ENCODE measurements at places on chromosomes 4 and X. TPM values are rescaled to one million over a fixed set of nuclear protein-coding genes. Genes with fewer than 3 reads are reported as not detected.
A peak's percentile ranks its signal among the peaks of the same experiment; 100 is the strongest.

The SLC2A9 gene
- 5.0 TPM for polyA plus RNA-seq

The SLC6A14 gene
- not detected for polyA plus RNA-seq

The GSX2 gene
- not detected for polyA plus RNA-seq

DNA sequence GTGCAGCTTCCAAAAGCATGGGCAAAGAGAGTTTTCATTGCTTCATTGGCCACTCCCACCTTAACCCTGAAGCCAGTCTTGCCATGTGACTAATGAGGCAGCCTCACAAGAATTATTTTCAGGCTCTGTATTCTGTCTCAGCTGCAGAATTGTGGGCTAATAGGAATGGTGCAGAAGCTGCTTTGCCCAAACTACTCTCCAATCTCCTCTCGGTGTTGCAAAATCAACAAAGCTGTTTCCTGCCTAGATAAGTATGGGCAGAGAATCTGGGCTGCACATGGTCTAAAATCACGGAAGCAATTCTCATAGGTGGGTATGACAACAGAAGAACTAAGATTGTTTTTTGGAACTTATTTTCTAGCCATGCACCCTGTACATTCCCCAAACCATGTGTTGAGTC is 31.4 kb downstream of the PPP1R2C start:
- DNase-seq = peak; percentile 47

DNA sequence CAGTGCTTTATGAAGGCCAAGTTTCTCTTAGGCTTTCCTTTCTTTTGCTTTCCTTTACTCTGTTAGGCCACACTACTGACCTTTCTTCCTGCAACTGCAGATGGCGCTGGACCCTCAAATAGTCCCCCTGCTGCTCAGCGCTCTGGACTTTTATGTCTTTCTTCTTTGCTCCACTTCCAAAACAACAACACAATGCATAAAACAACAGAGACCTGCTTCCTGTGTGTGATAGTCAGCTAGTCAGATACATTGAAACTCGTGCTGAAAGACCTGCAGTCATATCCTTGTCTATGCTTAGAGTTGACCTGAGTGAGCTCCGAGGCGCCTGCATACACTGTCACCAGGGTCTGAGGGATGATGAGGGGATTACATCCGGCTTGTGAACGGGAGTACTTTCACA is 108.9 kb upstream of the TEX13D start:
- DNase-seq = no peak

GRCh38 chr4:155220025-155220424 is 11.6 kb downstream of the NPY2R start:
- no peak for DNase-seq

DNA sequence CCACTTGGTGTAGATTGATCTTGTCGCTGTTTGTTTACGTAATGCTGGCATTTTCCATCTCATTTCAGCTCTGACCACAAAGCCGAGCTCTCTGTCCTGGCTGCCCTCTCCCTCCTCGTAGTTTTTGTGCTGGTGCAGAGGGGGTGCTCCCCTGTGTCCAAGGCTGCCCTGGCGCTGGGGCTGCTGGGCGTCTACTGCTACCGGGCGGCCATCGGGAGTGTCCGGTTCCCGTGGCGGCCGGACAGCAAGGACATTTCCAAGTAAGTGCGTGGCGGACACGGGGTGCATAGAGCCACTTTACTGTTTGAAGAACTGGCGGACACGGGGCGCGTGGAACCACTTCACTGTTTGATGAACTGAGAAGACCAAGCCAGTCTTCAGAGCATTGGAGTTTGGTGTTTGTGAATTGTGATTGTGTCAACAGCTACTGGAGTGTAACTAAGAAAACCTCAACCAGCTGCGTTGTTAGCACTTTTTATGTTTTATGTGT is 28.0 kb downstream of the PIGG start:
- no peak for DNase-seq

DNA sequence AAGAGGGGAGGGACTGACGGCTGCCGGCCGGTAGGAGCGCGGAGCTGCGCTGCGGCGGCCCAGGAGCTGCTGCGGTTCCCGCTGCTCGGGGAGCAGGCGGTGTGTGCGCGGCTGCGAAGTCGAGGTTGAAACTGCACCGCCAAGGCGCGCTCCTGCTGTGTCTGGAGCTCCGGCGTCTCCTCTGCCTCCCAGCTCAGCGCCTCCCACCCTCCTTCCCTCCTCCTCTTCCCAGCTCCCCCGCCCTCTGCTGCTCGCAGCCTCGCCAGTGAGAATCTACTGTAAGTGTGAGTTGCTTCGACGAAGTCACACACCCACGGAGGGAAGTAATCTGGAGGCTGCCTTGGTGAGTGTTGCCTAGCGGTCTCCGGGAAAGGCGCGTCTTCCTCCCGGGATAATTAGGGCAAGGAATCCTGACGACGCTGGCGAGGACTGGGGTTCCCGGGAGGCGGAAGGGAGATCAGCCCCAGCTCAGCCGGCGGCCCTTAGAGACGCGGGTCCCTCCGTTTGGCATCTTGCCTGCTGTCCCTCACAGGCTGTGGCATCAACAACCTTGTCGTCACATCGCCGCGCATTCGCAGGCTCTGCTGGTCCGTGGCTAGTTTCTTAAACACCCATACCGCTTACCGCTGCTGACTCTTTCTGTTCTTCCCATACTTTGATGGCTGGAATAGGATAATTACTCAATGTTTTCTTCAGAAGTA is at the start of gene EPHA5:
TSS of gene EPHA5 (minus strand) at position 159 of the 701 bp plus-strand sequence. CDS start 747 bp downstream, outside the sequence.
- DNase-seq = no peak

All from BJ (cell line).